ENCODE measurements at places on chromosomes 7 and 10. TPM values are rescaled to one million over a fixed set of nuclear protein-coding genes. Genes with fewer than 3 reads are reported as not detected.

SGCE gene
- 150 TPM for total RNA-seq

FKBP6 gene
- not detected for total RNA-seq

ATOH7 gene
- total RNA-seq, result 0.13 TPM

COL1A2 gene
- 5,114 TPM for total RNA-seq

PRTFDC1 gene
- 14.0 TPM for total RNA-seq

SFTPA2 gene
- total RNA-seq, result not detected

CASP7 gene
- total RNA-seq, result 14.9 TPM

CCNY gene
- total RNA-seq, result 48.0 TPM

GATA3 gene
- total RNA-seq, result 0.18 TPM

UCMA gene
- 2.6 TPM for total RNA-seq

TRPV5 gene
- total RNA-seq, result 0.04 TPM

SPDYE16 gene
- 0.22 TPM for total RNA-seq

KIFBP gene
- 20.1 TPM for total RNA-seq

IKZF1 gene
- total RNA-seq, result 1.6 TPM

GRID2IP gene
- 0.09 TPM for total RNA-seq

- no peak for DNase-seq
Observed at GRCh38 chr7:156733638-156734037, 93.1 kb downstream of the RNF32 start.

DNA sequence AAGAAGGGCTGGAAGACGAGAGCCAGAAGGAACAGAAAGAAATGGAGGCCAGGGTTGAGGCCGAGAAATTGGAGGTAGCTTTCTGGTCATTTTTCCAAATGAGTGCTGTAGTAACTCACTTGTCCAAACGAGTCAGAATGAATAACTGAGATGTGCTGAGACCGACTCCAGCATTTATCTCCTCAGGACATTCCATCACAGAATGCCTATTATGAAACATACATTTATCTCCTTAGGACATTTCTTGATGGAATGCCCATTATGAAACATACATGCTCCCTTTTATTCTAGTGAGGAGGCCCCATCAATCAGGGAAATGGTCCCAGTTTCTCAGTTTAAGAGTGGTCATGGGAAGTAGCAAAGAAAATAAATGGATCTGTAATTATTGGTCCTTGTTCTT, 16.5 kb downstream of the AVL9 start:
- DNase-seq, result no peak

DNA sequence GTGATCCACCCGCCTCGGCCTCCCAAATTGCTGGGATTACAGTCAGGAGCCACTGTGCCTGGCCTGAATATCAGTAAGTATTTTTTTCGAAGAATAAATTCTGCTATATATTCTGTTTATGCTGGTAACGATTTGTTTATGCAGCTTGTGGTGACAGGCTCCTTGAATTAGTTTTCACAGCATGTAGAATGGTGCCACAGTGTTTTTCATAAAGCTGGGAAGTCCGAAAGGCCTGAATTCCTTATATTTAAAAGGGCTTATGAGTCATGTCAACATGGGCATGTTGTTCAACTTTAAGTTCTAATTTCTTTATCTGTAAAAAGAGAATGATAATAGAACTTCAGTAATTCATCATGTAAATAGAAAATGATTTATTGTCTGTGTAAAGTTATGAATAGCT, 42.2 kb upstream of the WASL start:
- no peak for DNase-seq

DNA sequence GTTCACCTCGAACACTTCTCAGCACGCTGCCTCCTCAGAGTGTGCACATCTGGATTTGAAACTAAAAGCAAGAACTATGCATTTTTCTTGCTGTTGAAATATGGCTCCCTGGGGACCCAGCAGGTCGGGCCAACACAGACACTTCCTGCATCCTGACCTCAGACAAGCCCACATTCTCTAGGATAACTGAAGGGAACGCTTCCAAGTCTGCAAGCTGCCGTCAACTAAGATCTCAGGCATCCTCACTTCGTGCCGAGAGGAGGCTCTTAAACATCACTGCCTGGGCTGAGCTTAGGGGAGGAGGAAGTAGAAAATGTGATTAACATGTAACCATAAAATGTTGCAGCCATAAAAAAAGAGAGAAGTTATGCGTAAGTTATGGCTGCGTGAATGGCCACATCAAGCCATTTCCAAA, 65.5 kb downstream of the PYROXD2 start:
- peak; percentile 99 for DNase-seq

DNA sequence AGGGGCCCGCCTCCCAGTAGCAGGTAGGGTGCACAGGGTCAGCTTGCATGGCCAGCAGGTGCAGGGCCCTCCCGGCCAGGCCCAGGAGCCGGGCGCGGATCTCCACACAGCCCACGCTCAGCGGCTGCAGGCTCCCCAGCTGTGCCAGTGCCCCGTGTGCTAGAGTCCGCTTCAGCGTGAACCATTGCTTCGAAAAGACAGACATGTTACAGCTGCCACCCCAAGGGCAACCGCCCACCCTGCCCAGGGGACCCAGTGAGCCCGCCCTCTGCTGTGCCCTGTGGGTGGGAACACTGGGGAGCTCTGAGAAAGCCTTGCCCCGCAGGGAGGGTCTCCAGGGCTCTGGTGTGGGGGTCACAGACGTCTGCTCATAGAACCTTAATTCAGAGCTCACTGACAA, 64.3 kb upstream of the NKX6-2 start:
- DNase-seq, result no peak

DNA sequence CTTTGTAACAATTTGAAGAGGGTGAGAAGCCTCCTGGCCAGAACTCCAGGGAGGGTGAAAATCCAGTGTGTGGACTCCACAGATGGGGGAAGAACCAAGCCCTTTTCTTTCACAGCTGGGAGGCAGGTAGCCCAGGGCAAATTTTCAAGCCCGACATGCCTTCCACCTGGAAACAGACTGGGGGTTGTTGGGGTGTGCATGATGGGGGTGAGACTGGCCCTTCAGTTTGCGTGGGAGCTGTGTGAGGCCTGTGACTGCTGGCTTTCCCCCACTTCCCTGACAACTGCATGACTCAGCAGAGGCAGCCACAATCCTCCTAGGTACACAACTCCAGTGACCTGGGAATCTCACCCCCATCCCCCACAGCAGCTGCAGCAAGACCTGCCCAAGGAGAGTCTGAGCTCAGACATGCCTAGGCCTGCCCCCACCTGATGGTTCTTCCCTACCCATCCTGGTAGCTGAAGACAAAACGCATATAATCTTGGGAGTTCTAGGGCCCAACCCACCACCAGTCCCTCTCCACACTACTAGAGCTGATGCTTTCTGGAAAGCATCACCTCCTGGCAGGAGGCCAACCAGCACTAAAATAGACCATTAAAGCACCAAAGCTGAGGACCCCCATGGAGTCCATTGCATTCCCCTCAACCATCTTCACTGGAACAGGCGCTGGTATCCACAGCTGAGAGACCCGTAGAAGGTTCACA, 445.4 kb downstream of the TFEC start:
- no peak for DNase-seq

DNA sequence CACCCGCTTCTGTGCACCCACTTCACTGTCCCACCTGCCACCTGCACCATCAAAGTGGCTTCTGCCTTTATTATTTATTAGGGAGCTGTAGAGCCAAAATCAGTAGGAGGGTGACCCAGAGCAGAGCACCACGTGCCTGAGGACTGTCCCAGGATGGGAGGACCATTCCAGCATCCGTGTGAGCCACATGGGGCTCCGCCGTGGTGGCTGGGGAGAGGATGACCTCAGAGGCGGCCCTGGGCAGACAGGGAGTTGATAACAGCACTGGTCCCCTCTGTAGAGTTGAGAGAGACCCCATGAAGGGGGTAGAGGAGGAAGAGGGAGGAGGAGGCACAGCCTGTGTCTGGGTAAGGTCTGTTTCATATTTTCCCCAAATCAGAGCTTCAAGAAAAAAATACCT, 8.7 kb upstream of the DPYSL4 start:
- no peak for DNase-seq

GRCh38 chr7:1695800-1696454, 25.9 kb downstream of the ELFN1 start:
- DNase-seq, result no peak

DNA sequence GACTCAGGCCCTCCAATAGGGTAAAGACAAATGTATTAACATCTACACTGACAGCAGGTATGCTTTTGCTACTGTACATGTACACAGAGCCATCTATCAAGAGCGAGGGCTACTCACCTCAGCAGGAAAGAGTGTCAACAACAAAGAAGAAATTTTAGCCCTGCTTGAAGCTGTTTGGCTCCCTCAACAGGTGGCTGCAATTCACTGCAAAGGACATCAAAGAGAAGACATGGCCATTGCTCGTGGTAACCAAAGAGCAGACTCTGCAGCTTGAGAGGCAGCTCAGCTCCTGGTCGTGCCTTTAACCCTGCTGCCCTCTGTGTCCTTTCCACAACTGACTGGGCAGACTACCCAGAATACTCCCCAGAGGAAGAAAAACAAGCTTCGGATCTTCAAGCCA, 5.1 kb downstream of the AKR1B15 start:
- DNase-seq, result no peak

DNA sequence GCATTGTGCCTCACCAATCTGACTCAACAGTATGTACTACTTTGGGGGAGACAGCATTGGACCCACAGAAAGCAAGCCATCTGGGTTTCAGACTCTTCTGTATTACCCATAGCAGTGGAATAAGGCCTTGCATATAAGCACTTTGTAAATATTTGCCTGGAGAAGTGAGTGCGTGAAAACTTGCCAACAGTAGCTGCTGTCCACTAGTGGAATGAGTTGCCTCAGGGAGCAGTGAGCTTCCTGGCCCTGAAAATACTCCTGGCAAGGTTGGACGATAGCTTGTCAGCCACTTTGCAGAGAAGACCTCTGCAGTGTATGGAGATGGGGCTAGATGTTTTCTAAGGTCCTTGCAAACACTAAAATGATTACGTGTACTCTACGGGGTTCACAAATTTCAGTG, 21.6 kb downstream of the GARS1 start:
- no peak for DNase-seq

- peak; percentile 22 for DNase-seq
Observed at GRCh38 chr7:80473751-80474150, 38.1 kb downstream of the GNAT3 start.

- no peak for DNase-seq
Observed at GRCh38 chr10:93096901-93097300, 23.2 kb downstream of the CYP26A1 start.

DNA sequence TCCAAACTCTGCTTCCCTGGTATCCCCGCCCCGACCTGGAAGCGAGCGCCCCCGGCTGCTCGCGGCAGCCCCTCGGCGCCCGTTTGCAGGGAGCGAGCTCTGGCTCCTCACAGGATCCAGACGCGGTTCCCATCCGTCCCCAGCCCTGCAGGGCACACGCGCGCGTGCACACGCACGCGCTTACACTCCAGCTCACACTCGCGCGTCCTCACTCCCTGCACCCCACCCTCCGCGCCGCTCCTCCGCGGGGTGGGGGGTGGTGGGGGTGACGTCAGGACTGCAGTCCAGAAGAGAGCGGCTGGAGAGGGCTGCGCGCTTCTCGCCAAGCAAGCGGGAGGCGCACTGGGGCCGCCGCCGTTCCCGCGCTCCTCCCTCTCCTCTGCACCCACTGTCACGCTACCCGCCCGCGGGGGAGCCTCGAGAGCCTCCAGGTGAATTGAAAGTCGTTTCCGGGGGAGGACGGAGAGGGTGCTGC, 255.6 kb downstream of the OTUD1 start:
- DNase-seq, result peak; percentile 50

DNA sequence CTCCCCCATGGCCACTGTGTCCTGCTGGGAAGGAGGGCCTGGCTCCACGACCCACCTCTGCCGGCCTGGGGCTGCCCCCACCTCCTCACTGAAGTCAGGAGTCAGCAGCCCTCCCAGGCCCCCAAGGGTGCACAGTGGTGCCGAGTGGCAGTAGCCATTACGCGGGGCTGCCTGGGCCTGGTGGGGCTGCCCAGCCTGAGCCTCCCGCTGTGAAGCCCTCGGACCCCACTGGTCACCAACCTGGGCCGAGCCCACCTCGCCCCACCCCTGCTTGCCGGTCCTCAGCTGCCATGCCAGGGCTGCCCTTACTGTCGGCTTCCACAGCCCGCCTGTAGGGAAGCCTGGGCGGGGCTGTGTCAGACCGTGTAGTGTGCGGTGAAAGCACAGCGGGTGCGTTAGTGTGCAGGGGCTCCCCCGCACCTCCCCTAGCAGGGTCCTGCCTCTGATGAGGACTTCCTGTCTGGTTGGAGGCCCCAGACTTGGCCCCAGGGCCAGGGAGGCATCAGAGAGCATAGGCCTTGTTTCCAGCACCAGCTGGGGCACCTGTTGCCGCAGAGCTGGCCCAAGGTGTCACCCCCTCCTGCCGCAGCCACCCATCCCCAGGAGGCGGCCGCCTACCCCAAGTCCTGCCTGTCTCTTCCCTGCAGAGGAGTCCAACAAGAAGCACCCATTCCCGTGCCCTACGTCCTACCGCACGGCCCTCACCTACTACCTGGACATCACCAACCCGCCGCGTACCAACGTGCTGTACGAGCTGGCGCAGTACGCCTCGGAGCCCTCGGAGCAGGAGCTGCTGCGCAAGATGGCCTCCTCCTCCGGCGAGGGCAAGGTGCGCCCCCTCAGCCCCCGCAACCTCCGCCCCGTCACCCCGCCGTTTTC, 10.0 kb downstream of the TMEM120A start:
- DNase-seq, result no peak

DNA sequence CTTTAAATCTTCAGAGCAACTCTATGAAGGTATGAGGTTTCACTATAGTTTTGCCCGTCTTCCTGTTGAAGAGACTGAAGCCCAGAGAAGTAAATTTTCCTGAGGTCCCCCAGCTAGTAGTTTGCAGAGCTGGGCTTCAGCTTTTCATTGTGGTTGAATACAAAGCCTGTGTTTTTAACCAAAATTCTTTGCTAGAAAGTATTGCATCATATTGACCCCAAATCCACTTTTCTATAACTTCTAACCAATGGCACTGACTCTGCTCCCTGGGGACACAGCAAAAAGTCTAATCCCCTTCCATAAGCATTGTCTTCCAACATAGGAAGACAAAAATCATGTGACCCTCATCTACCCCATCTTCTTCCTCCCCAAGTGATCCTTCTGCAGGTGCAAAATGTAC, 93.0 kb downstream of the KCNMA1 start:
- DNase-seq, result no peak

DNA sequence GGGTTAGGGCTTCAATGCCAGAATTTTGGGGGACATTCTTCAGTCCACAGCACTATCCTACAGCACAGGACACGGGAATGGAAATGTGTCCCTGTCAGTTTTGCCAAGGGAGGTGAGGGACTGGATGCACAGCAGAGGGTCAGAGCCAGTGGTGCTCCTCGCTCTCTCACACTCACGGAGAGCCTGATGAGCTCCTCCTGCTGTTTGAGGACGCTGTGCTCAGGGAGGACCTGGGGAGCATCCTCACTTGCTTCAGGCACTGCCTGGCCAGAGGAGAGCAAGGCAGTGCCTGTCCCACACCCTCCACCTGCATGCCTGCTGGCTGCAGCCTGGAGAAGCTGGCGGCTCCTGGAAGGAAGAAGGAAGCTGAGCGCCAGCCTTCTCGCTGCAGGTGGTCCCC, 58.6 kb downstream of the RAMP3 start:
- DNase-seq, result no peak

- peak; percentile 75 for DNase-seq
Observed at GRCh38 chr10:5776881-5777197, 36.4 kb downstream of the GDI2 start.

- peak; percentile 60 for DNase-seq
Observed at GRCh38 chr10:60235001-60235400, 154.7 kb downstream of the ANK3 start.

GRCh38 chr7:137951700-137952425, 50.0 kb downstream of the CREB3L2 start:
- no peak for DNase-seq

- no peak for DNase-seq
Observed at GRCh38 chr7:124773339-124773738, 7.7 kb upstream of the GPR37 start.

Measured in muscle of leg (tissue), 16 donors.